Left hindlimb (tissue), 1 donor: ENCODE measurements at places on chromosomes 6 and 20.

DNA sequence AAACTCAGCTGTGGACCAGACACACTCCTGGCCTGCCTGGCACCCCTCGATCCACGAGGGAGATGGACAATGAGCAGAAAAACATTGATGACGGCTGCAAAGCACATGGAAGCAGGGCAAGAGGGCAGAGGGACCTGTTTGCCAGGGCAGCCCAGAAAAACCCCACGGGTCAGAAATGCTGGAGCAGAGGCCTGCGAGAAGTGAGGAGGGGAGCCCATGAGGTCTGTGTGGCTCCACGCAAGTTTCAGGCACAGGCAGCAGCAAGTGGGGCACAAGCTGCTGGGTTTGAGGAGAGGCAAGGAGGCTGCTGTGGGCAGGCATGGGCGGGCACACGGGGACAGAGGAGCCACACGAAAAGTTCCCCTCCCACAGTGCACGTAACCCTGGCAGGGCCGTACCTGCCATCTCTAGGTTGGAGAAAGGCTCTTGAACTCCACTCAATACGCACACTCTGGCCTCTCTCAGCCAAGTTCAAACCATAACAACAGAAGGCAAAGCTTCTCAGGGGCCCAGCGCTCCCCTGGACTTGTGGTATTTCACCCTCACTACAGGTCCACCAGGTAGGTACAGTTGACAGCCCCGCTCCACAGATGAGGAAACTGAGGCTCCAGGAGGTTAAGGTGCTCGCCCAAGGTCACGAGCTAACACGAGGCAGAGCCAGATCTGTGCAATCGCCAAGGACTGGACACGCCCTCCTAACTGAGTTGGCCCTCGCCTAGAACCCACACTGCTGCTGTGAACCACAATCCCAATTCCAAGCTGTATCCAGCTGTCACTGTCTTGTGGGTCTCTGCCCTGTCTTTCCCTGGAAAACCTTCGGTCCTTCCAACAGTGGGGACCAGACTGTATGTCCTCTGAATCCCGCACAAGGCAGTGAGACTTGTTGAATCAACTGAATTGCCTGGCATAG is 108.2 kb downstream of the NOL4L start:
- DNase-seq: peak; percentile 42

GRCh38 chr6:65776332-65776731 is 69.3 kb upstream of the EYS start:
- no peak for DNase-seq

GRCh38 chr20:60395991-60396390 is 437.8 kb downstream of the CDH26 start:
- DNase-seq: peak; percentile 59

- DNase-seq: no peak
Measured at GRCh38 chr6:84057908-84058307, 24.3 kb downstream of the MRAP2 start.

DNA sequence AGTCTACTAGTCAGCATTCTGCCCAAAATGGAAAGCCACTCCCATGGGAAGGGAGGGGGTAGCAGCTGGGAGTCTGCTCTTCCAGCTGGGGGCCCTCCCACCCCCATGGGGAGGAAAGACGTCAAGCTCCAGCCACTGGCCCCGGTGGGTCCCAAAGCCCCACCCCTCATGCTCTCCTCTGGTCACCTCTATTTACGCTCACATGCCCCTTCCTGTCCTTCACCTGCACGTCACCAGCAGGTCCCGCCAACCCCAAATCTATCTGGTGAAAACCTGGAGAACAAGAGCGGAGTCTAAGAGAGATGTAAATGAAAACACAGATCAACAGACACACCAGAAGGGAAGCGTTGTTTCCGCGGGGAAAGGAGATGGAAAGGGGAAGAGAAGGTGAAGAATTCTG is 30.0 kb upstream of the ZBP1 start:
- no peak for DNase-seq

DNA sequence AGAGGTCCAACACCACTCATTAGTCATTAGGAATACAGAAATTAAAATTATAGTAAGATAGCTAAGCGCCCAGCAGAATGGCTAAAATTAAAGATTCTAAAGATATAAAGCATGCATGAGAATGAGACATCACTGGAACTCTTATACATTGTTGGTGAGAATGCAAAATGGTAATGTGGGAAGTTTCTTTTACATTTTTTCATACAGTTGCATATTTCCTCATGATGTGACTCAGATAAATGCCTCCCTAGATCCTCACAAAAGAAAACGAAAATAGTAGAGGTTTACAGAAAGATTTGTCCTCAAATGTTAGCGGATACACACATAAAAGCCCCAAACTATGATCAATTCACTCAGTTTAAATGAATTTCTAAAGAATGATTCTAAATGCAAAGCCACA is 633.7 kb upstream of the GJE1 start:
- no peak for DNase-seq

DNA sequence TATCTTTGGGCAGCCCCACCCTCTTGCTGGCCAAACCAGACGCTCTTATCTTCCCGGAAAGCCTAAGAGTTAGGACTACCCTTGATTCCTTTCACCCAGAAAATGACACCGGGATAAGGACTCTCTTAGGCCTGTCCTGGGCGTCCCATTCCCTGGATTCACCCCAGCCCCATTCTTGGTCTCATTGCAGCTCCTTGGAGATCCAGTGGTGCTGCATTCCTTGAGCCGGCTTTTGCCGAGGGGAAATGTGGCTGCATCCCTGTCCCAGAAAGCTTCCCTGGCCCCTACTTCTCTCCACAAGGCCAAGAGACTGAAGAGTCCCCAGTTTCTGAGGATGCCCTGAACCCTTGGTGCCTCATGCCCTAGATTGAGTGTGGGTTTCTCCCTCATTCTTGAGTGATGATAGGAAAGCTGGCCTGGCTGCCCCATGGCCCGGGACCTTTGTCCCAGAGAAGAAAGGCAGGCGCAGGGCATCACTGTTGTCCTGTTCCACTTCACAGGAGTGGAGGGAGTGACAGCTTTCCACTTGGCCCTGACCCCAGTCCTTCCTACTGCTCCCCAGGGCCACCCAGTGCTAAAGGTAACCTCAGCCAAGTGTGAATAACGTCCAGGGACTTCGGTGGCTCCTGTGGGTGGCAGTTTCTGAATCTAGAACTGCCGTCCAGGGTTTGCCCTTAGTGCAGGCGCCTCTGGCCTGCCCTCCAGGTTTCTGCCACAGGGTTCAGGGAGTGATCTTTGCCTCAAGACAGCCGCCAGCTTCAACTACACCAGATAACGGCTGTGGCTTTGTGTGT is 42.7 kb upstream of the MYL9 start:
- no peak for DNase-seq

- DNase-seq: no peak
Measured at GRCh38 chr20:32522526-32522775, 62.7 kb downstream of the NOL4L start.

DNA sequence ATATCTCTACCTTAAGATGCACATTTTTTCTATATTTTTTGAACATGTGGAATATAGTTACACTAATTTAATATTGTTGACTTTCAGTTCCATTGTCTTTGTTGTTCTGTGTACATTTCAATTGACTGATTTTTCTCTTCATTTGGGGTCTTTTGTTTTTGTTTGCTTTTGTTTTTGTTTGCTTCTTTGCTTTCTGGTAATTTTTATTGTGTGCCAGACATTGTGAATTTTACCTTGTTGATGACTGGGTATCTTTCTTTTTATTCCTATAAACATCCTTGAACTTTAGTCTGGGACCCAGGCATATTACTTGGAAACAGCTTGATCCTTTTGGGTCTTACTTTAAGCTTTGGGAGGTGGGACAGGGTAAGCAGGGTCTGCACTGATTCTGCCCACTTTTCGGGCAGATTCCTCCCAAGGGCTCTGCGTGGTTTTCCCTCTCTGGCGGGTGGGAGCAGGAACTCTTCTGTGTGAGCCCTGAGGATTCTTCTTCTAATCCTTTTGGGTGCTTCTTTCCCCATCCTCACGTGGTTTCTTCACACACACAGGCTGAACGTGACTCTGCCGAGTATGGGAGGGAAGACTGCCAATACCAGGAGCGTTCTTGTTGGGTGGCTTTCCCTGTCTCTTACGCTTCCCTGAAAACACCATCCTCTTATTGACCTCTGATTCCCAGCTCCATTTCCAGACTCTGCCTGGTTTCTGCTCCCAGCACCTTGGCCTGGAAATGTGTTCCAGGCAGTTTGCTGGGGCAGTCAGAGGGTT is 200.5 kb downstream of the ARID1B start:
- no peak for DNase-seq

GRCh38 chr20:24098886-24099285 is 110.3 kb upstream of the GGTLC1 start:
- no peak for DNase-seq

DNA sequence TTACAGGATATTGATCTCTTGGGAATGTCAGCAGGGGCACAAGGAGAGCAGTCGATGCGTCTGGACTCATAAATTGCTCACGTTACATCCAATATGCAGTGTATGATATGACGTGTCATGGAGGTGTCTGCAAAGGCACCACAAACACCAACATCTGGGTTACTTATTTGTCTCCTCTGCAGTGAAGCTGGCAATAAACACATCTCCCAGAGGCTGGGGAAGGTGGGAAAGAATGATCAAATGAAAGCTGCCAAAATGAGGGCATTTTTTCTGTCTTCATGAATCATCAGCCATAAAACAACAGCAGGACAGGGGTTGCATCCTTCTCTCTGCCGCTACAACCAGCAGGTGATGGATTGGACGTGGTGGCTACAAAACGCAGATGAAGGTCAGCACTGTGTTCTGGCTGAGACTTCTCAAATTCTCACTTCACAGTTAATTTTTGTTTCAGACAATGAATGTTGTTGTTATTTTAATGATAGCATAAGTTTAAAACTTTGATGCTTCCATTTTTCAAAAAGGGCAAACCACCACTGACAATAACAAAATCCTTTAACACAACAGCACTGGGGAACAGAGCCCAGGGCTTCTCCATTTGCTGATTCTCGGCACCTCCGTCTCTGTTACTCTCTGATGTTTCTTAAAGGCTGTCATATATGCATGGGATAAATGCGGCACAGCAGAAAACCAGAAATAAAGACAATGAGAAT is 47.5 kb downstream of the ERMARD start:
- DNase-seq: no peak

DNA sequence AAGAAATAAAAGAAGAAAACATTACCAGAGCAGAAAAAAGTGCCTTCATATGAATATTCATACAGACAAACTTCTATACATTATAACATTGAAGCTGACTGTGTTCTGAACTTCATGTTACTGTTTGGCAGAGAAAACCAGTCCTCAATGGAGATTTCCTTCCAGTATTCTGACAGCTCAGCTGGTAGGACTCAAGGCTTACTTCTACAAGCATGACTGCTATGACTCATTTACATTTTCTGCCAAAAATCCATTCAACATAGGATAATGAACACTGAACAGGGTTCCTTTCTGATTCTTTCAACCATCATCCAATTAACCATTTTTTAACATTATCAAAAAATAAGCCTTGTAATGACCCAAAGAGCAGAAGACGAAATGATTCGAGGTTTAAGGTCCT is 25.4 kb downstream of the COL9A1 start:
- no peak for DNase-seq

- DNase-seq: peak; percentile 75
Measured at GRCh38 chr6:75493400-75494064, at the start of gene FILIP1. Gene FILIP1 (minus strand): TSS chr6:75493800. CDS start chr6:75414972, 78,828 bp downstream.

DNA sequence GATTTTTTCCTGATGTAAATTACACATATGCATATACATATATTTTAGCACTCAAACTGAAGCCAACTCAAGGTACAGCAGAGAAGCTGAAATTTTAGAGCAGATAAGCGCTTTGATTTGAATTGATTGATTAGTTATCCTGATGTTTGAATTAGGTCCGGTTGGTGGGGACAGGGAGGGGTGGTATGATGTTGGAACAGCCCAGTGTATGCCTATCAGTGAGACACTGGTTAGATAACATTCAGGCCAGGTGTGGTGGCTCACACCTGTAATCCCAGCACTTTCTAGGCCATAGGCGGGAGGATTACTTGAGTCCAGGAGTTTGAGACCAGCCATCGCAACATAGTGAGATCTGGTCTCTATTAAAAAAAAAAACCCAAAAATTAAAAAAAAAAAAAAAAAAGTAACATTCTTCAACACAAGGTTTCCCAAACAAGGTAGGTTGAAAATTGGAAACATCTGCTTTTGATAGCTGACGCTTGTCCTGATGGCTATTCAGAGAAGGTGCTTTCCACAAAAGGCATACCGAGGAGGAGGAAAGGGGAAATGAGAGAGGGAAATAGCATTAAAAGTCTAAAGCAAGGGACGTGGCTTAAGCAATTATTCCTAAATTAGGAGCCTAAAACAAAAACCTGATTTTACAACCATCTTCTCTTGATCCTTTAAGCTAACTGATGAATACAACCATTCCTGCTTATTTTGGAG is 288.4 kb upstream of the JARID2 start:
- DNase-seq: no peak

GRCh38 chr20:15854911-15855310 is 718.3 kb downstream of the KIF16B start:
- DNase-seq: no peak

GRCh38 chr6:151475653-151476523 is 17.9 kb upstream of the CCDC170 start:
- no peak for DNase-seq

- DNase-seq: no peak
Measured at GRCh38 chr6:117555882-117556498, 46.3 kb downstream of the GOPC start.

DNA sequence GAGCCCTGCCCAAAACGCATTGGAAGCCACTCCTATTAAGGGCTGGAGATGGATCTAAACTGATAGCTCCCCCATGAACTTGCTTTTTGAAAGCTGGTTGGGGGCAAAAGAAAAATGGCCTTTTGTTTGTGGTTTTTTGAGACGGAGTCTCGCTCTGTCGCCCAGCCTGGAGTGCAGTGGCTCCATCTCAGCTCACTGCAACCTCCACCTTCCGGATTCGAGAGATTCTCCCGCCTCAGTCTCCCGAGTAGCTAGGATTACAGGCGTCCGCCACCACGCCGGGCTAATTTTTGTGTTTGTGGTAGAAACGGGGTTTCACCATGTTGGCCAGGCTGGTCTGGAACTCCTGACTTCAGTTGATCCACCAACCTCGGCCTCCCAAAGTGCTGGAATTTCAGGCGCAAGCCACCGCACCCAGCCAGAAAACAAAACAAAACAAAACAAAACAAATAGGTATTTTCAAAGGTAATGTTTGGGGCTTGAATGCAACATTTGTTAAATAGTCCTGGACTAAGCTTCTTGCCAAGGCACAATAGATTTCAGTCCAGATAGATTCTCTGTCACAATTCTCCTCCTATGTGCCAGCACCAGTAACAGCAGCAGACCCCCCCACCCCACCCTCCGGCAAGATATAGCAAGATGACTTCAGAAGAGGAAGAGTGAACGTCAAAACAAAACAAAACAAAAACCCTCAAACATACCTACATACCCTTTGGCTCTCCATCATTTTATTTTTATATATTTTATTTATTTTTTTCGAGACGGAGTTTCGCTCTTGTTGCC is 26.5 kb upstream of the ABT1 start:
- no peak for DNase-seq
